Vagina (tissue), 2 donors: ENCODE measurements at places on chromosomes 3 and 15. TPM values are rescaled to one million over a fixed set of nuclear protein-coding genes. Genes with fewer than 3 reads are reported as not detected.

- H3K4me3 ChIP-seq = no peak overlapping the region
- H3K4me1 ChIP-seq = no peaks in the 10 kb centered on the region
- H3K27ac ChIP-seq = no peak overlapping the region
- H3K36me3 ChIP-seq = no peaks in the 10 kb centered on the region
- H3K27me3 ChIP-seq = no peaks in the 10 kb centered on the region
- DNase-seq = no peak
Observed at GRCh38 chr3:115689928-115690327, 66.6 kb downstream of the GAP43 start.

DNA sequence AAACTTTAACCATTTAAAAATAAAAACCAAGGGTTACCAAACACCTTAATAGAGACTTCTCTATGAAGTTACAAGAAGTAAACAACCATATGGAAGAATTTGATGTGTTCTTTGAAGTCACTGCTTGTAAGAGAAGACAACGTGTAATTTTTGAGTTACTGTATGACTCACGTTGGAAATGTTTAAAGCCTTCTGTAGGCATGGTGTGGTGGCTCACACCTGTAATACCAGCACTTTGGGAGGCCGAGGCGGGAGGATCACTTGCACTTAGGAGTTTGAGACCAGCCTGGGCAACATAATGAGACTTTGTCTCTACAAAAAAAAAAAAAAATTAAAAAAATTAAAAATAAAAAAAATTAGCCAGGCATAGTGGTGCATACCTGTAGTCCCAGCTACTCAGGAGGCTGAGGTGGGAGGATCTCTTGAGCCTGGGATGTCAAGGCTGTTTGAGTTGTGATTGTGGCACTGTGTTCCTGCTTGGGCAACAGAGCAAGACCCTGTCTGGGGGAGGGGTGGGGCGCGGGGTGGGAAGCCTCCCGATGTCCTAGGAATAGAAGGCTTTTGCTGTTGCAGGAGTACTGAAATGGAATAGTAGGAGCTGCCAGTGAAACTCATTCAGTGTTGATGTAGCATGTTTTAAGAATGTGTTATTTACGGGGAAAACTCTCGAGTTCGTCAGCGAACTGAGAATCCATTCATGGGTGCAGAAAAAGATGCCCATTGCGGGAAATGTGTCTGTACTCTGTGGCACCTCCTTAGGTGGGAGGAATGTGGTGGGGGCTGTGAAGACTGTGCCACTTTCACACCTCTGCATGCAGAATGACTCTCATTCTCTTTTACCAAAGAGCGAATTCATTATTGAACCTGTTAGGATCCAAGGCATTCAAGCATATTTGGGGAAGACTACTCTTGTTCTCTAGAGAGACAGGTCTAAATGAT is 134.2 kb downstream of the FNDC3B start:
- peaks cover 79% of the 10 kb centered on the region for H3K4me1 ChIP-seq
- H3K4me3 ChIP-seq = no peak overlapping the region
- H3K27ac ChIP-seq = no peak overlapping the region
- DNase-seq = no peak
- H3K27me3 ChIP-seq = no peaks in the 10 kb centered on the region

TRAT1 gene
- 0.98 TPM for total RNA-seq

GRCh38 chr3:118436697-118437262 is 597.9 kb downstream of the IGSF11 start:
- no peak for DNase-seq
- no peaks in the 10 kb centered on the region for H3K27me3 ChIP-seq
- H3K36me3 ChIP-seq = no peaks in the 10 kb centered on the region
- H3K27ac ChIP-seq = no peak overlapping the region
- no peak overlapping the region for H3K4me3 ChIP-seq

GATM gene
- total RNA-seq = 50.1 TPM

GOLGA6C gene
- not detected for total RNA-seq

MASP1 gene
- total RNA-seq = 172 TPM

- H3K27ac ChIP-seq = no peak overlapping the region
- no peaks in the 10 kb centered on the region for H3K27me3 ChIP-seq
- H3K36me3 ChIP-seq = no peaks in the 10 kb centered on the region
- H3K4me1 ChIP-seq = no peaks in the 10 kb centered on the region
- no peak overlapping the region for H3K4me3 ChIP-seq
Observed at GRCh38 chr15:24761704-24762302, 86.2 kb downstream of the NPAP1 start.

GRCh38 chr3:155352900-155353490 is 59.5 kb upstream of the STRIT1 start:
- DNase-seq = no peak
- H3K27ac ChIP-seq = no peak overlapping the region
- H3K4me3 ChIP-seq = no peak overlapping the region
- no peaks in the 10 kb centered on the region for H3K4me1 ChIP-seq

DNA sequence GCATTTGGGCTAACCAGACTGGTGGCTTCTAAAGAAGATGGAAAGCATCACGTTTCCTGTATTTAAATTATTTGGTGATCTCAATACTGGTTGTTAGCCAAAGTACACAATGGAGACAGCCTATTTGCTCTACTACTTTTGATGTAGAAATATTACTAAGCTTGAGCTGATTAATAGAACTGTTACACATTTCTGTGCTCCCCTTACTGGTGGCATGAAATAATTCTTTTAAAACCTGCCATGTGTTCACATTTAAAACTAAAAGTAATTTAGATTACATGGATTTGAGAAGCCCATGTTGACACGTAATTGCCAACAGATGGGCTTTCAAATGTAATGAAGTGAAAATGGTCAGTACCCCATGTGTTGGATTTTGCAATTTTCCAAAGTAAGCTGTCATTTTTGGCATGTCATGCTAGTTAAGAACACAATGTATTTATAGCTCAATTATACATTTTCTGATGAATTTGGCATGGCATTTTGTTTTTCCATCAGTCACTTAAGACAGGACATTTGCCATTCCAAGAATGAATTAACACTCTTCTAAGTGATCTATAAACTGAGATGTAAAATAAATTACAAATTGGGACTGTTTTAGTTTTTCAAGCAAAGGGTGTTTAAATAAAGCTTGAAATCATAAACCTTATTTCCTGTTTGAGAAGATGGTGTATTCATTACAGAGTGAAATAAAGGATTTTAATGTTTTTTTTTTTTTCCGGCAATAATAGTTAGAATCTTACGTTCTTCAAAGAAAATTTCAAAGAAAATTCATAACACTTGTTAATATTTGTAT is 10.8 kb upstream of the RARRES1 start:
- H3K36me3 ChIP-seq = no peaks in the 10 kb centered on the region
- no peak overlapping the region for H3K4me3 ChIP-seq
- H3K27ac ChIP-seq = peak overlapping the region; percentile 23
- no peaks in the 10 kb centered on the region for H3K27me3 ChIP-seq
- H3K4me1 ChIP-seq = no peaks in the 10 kb centered on the region

BNC1 gene
- total RNA-seq = 18.2 TPM

GRCh38 chr3:22089284-22089683 is 338.3 kb upstream of the ZNF385D start:
- no peaks in the 10 kb centered on the region for H3K36me3 ChIP-seq

GRCh38 chr3:124611520-124611919 is 118.7 kb upstream of the UMPS start:
- DNase-seq = no peak
- H3K4me3 ChIP-seq = no peak overlapping the region
- no peaks in the 10 kb centered on the region for H3K27me3 ChIP-seq
- no peaks in the 10 kb centered on the region for H3K36me3 ChIP-seq

DNA sequence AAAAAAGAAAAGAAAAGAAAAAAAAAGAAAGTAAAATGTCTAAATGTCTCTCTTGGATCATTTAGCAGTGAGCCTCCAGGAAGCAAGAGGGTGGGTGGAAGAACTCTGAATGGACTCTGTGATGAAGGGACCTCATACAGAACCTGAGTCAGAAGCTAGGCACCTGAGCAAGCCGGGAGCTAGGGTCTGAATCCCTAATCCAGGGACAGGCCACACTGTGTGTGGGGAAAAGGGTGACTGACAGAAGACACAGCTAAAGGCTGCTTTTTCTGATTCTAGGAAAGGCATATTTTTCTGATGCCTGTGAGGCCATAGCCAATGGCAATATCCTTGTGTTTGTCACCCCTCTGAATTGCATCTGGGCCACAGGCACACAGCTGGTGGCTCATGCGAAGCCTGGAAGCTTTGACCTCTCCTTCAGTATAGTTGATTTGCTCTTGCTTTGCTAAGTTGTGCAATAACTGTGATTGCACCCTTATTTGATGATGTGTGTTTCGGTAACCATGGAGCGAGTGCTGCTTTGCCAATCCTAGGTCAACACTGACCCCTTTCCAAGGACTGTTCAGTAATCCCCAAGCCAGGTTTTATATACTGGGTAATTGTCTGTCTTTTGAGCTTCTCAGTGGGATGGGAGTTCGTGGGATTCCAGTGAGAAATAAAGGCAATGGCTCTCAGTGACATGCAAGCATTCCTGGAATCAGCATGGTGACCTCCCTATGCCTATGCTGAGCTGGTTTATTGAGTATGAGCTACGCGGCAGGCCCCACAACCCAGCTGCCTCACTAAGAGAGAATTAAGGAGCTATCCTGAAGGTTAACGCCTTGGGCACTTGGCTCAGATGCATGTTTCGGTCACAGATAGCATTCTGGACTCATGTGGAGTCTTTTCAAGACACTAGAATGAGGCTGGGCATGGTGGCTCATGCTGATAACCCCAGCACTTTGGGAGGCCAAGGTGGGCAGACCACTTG is 49.0 kb upstream of the OSBPL11 start:
- no peaks in the 10 kb centered on the region for H3K27me3 ChIP-seq
- no peak for DNase-seq
- no peak overlapping the region for H3K27ac ChIP-seq
- no peak overlapping the region for H3K4me3 ChIP-seq
- no peaks in the 10 kb centered on the region for H3K36me3 ChIP-seq

GRCh38 chr3:188380252-188380651 is 226.3 kb downstream of the LPP start:
- no peak overlapping the region for H3K27ac ChIP-seq
- no peaks in the 10 kb centered on the region for H3K4me1 ChIP-seq
- H3K27me3 ChIP-seq = no peaks in the 10 kb centered on the region
- H3K36me3 ChIP-seq = no peaks in the 10 kb centered on the region
- H3K4me3 ChIP-seq = no peak overlapping the region

DNA sequence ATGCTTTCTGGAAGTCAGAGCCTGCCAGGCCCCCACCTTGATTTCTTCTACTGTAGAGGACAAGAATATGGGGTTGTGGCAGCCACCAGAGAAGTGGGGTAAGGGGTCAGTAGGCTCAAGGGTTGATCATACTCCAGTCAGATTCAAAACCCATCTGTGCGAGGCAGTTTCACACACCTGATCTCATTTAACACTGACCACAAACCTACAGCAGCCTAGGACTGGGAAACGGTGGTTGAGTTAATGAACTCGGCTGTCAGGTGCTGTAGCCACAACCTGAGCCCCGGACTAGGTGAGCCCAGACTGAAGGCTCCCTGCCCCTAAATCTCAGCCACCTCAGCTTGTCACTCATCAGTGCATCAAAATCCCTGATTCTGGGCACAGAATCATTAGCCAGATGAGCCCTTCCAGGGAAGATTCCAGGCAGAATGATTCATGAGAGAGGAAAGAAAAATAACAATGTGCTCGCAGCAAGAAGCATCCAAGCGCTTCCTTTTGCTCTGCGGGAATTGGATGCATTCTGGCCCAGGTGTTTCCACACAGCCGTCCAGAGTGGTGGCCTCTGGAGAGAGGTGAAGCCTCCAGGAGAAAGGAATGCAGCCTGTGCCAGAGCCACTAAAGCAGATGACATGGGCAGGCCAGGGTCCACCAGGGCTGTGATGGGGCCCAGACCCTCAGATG is 102.1 kb downstream of the SRGAP3 start:
- H3K27ac ChIP-seq = no peak overlapping the region
- no peaks in the 10 kb centered on the region for H3K27me3 ChIP-seq
- no peak overlapping the region for H3K4me3 ChIP-seq
- H3K4me1 ChIP-seq = peaks cover 4% of the 10 kb centered on the region
- DNase-seq = no peak
- H3K36me3 ChIP-seq = no peaks in the 10 kb centered on the region

GRCh38 chr15:82139823-82140268 is 94.0 kb upstream of the MEX3B start:
- no peak overlapping the region for H3K4me3 ChIP-seq
- H3K4me1 ChIP-seq = no peaks in the 10 kb centered on the region
- H3K36me3 ChIP-seq = no peaks in the 10 kb centered on the region
- no peaks in the 10 kb centered on the region for H3K27me3 ChIP-seq
- no peak for DNase-seq

- no peaks in the 10 kb centered on the region for H3K36me3 ChIP-seq
- no peak overlapping the region for H3K4me3 ChIP-seq
- no peaks in the 10 kb centered on the region for H3K4me1 ChIP-seq
- H3K27ac ChIP-seq = no peak overlapping the region
- DNase-seq = no peak
Observed at GRCh38 chr3:60190073-60190472, 1061.2 kb downstream of the FHIT start.

DNA sequence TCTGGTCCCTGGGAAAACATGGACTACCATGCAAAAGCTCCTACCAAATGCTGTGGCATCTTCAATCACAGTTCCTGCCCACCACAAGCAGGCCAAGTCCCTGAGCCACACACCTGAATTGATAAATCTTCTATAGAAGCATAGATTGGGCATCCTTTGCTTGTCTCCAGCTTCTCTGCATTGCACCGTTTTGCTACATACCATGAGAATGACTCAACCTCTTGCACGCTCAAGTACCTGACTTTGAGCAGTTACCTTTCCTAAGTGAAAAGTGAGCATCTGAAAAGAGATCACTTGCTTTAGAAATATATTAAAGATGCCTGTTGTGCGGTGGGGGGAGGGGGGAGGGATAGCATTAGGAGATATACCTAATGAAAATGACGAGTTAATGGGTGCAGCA is 31.3 kb downstream of the GATM start:
- no peak overlapping the region for H3K27ac ChIP-seq
- DNase-seq = no peak
- no peaks in the 10 kb centered on the region for H3K4me1 ChIP-seq
- H3K27me3 ChIP-seq = no peaks in the 10 kb centered on the region
- no peaks in the 10 kb centered on the region for H3K36me3 ChIP-seq

THBS1 gene
- 513 TPM for total RNA-seq

RNF13 gene
- total RNA-seq = 66.0 TPM
